NCI-H2029 treated with DMSO at 0.1 percent for 48 hours (cell line): ENCODE measurements at places on chromosomes 6 and 20.

- no peak for DNase-seq
Observed at GRCh38 chr20:37526238-37526838, 1.3 kb downstream of the BLCAP start.

DNA sequence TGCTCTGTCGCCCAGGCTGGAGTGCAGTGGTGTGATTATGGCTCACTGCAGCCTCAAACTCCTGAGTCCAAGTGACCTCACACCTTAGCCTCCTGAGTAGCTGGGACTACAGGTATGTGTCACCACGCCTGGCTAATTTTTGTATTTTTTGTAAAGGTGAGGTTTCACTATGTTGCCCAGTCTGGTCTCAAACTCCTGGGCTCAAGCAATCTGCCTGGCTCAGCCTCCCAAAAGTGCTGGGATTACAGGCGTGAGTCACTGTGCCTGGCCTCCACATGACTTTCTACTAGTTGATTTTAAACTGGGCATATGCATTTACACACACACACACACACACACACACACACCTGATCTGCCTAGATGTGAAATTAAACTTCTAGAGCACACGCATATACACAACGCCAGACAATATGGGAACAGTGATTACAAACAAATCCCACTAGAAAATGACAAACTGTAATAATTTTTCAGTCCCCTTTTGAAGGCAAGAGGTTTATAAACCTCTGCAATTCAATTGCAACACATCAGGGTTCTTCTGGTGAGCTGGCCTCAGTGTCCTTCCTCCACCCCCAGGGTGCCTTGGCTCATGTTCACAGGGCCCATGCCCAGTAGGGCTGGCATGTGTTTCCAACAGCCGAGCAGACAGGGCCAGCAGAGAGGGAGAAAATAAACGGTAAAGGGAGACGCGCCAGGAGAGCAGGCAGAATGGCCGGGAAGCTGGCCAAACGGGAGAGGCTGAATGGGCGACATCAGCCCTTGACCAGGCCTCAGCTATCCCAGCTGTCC is 31.2 kb downstream of the PARD6B start:
- peak; percentile 41 for DNase-seq

DNA sequence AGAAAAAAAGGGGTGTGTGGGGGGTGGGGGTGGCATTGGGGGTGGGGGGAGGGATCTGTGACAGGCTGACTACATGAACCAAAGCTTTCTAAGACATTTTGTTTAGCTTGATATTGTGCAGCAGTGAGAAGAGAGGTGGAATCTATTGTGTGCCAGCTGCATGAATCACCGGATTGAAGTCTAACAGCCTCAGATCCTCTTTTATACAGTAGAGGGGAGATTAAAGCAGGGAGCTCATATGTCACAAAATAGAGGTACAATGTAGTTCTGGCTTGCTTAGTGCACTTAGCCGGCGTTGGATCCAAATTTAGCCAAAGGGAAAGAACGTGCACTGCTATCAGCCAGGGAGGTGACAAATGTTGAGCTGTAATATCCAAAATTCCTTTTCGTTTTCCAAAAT is 404.2 kb upstream of the CITED2 start:
- DNase-seq: no peak

DNA sequence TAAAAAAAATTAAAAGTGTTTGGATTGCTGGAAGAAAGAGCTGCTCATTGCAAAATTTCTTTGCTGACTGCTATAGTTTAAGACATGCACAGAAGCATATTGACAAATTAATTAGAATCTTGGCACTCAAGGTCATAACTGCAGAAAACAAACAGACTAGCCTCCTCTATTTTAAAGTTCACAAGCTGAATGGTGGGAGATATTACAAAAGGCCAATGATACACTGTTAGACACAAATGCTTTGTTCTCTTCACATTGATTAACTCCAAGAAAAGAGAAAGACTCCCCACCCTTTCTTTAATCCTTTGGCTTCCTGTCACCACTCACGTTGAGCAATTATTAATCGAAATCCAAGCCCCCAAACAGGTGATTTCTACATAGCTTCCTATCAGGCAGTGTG is 69.1 kb downstream of the PTCHD4 start:
- no peak for DNase-seq

DNA sequence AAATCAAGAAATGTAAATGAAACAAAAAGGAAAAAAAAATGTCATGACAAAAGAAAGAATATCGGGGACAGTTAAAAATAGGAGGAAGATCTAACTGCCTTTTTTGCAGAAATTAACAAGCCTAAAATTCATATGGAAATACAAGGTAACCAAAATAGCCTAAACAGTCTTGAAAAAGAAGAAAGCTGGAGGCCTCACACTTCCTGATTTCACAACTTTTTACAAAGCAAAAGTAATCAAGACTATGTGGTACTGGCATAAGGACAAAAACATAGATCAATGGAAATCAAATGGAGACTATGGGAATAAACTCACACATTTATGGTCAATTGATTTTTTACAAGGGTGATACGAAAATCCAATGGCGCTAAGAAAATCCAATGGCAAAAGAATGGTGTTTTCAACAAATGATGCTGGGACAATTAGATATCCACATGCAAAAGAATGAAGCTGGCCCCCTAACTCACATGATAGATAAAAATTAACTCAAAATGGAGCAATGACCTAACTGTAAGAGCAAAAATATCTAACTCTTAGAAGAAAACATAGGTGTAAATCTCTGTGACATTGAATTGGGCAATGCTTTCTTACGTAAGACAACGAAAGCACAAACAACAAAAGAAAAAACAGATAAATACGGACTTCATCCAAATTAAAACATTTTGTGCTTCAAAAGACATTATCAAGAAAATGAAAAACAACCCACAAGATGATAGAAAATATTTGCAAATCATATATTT is 24.5 kb downstream of the MAP3K5 start:
- DNase-seq: no peak

DNA sequence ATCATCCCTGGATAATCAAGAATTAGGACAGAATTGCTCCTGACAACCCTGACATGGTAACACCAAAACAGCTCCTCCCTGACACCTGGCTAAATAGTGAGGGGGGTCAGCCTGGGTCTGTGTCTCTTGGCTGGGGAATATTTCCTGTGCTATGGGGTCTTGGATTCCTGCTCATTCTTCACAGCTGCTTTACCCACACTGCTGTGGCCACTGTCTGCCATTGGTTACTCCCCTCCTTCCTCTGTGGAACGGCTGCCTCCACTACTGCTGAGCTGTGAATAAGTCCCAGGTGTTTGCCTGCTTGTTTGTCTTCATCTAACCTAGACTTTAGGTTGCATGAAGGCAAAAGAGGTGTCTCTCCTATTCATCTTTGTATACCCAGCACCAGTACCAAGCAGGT is 33.9 kb upstream of the TXLNB start:
- no peak for DNase-seq

GRCh38 chr6:78909391-78909790 is 42.0 kb downstream of the IRAK1BP1 start:
- no peak for DNase-seq

GRCh38 chr6:6972456-6972855 is 135.3 kb upstream of the RREB1 start:
- no peak for DNase-seq

- DNase-seq: no peak
Observed at GRCh38 chr6:13953061-13953705, 28.4 kb downstream of the RNF182 start.

- DNase-seq: no peak
Observed at GRCh38 chr6:161251345-161251744, 22.5 kb downstream of the AGPAT4 start.

DNA sequence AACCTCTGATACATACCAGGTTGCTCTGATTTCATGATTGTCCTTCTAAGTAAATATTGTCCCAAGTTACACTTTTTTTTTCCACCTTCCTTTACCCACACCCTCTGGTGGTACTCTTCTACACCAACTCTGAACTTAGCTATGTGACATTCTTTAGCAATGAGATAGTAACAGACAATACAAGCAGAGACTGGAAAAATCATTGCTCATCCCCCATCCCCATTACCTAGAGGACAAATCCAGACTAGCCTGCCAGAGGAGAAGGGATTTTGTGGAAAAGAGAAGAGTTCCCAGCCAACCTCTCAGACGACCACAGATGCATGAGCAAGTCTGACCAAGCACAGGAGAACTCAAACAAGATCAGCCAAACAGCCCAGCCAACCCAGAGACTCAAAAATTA is 32.8 kb upstream of the TFAP2B start:
- no peak for DNase-seq

GRCh38 chr6:146893690-146894089 is 294.9 kb downstream of the ADGB start:
- DNase-seq: no peak

DNA sequence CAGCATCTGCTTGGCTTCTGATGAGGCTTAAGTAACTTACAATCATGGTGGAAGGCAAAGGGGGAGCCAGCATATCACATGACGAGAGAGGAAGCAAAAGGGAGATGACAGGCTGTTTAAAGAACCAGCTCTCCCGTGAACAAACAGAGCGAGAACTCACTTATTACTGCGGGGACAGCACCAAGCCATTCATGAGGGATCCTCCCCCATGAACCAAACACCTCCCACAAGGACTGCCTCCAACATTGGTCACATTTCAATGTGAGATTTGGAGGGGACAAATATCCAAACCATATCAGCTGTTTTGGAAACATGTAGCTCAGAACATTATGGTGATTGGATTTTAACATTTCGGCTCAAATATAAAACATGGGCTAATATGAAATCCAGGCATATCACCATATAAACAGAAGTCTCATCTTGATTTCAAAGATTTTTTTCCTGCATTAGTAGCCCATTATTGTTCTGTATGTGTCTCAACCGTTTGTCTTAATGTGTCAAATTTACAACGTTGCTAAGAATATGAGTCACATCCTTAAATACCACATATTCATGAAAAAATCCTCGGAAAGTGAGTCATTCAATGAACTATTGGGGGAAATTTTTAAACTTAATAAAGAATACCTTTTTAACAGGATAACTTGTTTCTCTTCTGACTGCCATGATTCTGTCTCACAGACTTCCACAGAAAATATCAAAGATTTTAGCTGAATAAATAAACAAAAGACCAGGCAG is 894.3 kb downstream of the TFAP2A start:
- no peak for DNase-seq

- DNase-seq: no peak
Observed at GRCh38 chr6:121851056-121851455, 415.6 kb downstream of the GJA1 start.

- DNase-seq: no peak
Observed at GRCh38 chr6:2763345-2763841, 1.8 kb upstream of the WRNIP1 start.

DNA sequence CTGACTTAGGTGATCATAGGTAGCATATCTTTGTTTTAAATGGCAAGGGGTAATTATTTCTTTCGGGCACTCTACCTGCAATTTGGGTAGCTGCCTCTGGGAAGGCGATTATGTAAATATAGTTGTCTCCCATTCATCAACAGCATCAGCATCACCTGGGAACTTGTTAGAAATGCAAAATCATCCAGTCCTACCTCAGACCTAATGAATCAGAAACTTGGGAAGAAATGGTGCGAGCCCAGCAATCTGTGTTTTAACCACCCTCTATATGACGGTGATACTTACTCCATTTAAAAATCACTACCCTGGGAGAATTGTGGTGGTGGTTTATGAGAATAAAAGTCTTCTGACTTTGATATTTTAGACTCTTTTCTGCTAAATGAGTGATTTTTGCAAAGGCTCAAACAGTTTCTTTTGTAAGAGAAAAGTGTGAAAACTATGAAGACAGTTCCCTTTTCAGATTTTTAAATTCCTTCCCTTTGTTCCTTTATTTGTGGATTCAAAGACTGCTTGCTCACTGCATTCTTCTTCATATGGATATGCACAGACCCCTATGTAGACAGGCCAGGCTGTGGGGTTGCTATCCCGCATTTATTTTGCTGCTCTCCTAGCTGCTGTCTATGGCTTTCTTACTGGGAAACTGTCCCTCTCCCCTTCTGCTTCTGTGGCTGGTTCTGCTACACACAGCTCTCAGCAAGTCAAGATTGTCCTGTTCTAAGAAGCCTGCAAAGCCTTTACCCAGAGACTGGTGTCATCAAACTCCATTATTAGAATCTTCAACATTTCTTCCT is 365.3 kb downstream of the RNF144B start:
- DNase-seq: no peak

GRCh38 chr6:166484863-166485262 is 101.6 kb downstream of the RAMACL start:
- no peak for DNase-seq

DNA sequence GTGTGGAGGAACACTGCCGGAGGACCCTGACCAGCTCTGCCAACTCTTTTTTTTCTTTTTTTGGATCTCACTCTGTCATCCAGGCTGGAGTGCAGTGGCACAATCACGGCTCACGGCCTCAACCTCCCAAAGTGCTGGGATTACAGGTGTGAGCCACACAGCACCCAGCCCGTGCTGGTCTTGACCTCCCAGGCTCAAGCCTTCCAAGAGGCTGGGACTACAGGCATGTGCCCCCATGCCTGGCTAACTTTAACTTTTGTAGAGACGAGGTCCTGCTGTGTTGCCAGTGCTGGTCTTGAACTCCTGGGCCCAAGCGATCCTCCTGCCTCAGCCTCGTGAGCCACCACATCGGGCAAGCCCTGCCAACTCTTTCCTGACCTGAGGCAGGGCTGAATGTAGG is 11.2 kb downstream of the GCNT2 start:
- DNase-seq: no peak

DNA sequence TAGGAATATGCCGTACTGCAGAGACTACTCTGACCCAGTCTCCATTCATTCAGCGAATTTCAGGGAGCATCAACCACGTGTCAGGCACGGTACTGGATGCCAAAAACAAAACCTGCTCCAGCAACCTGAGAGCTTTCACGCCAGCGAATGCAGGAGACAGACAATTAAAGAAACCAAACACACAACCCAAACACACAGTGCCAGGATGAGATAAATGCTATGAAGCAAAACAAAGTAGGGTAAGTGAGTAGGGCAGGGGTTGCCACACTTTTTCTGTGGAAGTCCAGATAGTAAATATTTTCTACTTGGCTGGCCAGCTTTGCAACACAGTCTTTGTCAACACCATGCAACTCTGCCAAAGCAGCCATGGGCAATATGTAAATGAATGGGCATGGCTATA is 10.0 kb downstream of the MOCS1 start:
- peak; percentile 73 for DNase-seq

DNA sequence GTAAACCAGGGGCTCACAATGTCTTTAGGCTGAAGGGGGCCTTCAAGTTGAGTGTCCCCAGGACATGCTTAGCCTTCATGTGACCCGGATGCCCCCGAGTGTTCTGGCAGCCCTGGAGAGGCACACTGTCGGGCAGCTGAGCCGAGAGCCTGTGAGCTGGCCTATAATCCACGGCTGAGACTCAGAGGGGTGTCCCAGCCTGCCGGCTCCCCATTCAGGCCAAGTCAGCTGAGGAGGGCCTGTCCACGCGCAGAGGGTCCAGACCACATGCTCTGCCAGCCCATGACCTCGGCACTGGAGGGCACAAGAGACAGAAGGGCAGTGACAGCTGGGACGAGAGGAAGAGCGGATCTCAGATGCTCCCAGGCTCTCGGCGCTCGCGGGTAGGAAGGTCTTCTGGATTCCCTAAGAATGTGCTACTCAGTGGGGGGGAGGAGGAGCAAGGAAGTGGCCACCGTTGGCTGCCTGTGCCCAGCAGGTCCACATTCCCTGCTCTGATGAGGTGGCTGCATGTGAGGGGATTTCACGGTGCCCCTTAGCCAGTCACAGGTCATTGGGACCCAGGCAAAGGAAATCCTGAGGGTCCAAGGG is 224.7 kb downstream of the NRN1 start:
- no peak for DNase-seq
